ENCODE measurements at places on chromosomes 6 and 20.

DNA sequence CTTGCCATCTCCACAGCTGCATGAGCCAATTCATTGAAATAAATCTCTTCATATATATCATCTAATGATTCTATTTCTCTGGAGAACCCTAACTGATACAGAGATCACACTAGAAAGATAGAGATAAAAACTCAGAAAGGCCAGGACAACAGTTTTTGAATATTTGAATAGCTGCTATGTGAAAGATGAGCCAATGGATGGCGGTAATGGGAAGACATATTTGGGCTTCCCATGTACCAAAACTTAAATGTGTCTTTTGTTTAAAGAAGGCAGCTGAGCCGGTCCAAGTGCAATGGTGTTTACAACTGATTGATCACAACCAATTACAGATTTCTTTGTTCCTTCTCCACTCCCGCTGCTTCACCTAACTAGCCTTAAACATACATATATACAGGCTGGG is 35.1 kb downstream of the SGK1 start:
- no peak for DNase-seq

DNA sequence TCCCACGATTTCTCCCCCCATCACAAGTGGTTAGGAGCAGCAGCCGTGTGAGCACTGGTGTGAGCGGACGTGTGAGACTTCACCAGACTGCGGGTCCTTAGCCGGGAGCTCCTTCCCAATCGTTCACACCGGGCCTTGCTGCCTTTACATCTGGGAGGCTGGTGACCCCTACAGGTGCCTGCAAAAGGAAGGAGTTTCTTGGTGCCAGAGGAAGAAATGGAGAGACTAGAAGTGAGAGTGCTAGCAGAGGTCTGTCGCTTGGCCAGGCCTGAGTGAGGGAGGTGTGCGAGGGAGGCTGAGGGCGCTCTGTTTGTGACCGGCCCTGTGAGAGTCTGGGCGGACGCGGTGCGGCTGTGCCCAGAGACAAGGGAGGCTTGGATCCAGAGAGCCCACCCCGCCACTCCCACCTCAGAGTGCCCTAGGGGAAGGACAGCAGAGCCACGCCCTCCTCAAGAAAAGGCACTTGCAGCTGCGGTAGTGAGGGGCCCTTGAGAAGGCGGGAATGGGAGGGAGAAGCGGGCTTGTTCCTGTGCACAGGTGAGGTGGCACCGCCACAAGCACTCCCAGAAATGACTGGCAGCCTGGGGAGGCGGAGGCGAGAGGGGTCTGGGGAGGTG is 10.0 kb upstream of the ARMC2 start:
- DNase-seq: no peak

- DNase-seq: no peak
These were observed 83.6 kb downstream of the SCAND1 start for GRCh38 chr20:35870541-35871258.

- DNase-seq: no peak
These were observed 307.6 kb downstream of the QKI start for GRCh38 chr6:163721922-163722692.

DNA sequence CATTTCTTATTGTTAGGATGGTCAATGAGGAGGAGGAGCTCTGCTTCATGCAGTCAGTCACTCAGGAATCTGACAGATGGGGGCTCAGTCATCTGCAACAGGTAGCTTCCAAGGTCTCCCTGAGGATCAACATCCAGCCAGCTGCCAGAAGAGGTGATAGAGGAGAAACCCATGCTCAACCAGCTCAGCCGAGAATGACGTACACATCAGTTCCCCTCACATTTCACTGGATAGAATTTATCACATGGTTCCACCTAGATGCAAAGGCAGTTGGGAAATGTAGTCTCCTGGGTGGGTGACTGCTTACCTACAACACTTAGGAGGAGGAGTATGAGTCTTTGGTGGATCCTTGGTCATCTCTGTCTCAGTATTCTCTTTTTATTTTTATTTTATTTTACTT is 144.5 kb downstream of the CEBPB start:
- no peak for DNase-seq

- DNase-seq: no peak
These were observed 487.9 kb downstream of the RFPL4B start for GRCh38 chr6:112835078-112835477.

DNA sequence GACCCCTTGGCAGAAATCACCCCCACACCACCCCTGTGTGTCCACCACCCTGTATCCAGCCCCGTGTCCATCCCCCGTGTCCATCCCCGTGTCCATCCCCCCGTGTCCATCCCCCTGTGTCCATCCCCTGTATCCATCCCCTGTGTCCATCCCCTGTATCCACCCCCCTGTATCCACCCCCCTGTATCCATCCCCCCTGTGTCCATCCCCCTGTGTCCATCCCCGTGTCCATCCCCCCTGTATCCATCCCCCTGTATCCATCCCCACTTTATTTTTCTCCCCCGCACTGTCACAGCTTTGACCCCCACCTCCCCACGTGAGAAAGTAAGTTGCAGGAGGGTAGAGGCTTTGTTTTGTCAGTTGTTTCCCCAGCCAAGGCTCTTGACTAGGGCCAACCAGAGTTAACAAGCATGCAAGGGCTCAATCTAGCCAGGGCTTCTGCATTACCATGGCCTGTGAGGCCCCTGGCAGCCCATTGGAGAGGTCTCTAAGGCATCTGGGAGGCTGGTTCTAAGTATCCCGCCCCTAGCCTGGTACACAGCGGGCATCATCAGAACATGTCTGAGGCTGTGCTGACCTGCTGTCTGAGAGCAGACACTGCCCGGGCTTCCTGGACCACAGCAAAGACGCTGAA is 18.1 kb upstream of the SIRPA start:
- DNase-seq: no peak
